ENCODE measurements at places on chromosomes 1 and 21.

DNA sequence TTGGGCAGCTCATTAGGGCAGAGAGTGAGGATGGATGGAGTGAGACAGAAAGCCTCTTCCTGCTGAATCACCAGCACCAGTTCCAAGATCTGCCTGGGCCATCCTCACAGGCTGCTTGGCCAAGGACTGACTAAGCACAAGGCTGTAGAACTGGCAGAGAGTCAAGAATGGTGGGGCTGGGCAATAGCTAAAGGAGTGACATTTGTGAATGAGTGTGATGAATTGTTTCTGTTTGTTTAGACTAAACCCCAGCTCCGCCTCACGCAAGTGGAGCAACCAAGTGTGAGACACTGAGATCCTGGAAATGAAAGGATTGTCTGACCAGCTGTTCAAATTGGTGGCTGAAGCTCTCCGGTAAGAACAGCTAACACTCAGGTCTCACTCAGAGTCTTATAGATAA lies 38.6 kb downstream of the BRINP2 start:
- no peaks in the 10 kb centered on the region for H3K36me3 ChIP-seq
- peak; percentile 98 for DNase-seq
- H3K27me3 ChIP-seq = no peaks in the 10 kb centered on the region
- H3K27ac ChIP-seq = peak overlapping the region; percentile 75
- no peak overlapping the region for H3K4me3 ChIP-seq
- peaks cover 54% of the 10 kb centered on the region for H3K4me1 ChIP-seq

DNA sequence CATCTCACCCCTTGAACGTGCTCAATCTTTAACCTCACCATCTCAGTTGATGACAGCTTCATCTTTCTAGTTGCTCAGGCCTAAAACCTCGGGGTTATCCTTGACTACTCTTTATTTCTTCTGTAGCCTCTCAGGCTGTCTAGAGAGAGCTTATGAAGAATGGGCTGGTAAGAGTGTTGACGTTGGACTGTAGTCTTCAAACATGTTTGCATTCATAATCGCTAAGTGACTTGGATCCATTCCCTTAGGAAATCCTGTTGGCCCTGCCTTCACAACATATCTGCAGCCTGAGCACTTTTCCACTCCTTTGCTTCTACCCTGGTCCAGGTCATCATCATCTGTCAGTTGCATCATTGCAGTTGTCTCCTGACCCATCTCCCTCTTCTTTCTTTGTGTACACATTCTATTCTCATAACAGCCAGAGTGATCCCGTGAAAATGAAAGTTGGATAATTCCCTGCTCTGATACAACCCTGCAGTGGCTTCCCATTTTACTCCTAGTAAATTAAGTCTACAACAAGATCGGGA lies 10.5 kb downstream of the UCK2 start:
- no peak for DNase-seq
- no peak overlapping the region for H3K4me3 ChIP-seq
- no peaks in the 10 kb centered on the region for H3K4me1 ChIP-seq
- H3K36me3 ChIP-seq = no peaks in the 10 kb centered on the region

DNA sequence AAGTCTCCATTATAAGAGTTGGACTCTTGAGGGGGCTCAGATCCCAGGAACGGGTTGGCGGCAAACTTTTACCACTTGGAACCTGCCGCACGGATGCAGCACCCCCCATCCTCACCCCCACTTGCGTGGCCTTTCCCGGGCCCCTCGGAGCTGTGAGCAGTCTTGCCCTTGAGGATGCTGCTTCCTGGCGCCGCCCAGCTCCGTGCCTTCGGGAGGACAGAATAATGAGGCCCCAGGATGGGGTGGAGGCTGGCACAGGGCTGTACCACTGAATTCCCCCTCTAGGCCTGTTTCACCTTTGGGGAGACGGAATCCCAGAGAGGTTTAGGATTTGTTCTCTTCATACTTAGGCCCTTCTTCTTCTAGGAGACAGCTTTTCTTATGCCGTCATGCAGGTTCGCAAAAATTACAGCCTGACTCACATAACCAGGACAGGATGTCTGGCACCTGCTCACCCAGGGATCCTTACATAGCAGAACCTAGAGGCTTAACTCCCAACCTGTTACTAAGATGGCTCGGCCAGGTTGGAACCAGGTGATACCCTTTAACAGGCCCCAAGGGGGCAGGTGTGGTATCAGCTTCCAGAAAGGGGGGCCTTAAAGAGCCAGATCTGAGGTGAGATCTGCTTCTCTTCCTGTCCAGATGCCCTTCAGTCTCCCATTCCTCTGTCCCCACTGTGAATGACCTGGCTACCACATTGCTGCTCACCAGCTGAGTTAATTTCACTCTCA lies 1.5 kb downstream of the TRNP1 start:
- peak overlapping the region; percentile 64 for H3K4me3 ChIP-seq
- H3K27me3 ChIP-seq = peaks cover 25% of the 10 kb centered on the region
- H3K27ac ChIP-seq = no peak overlapping the region
- no peak for DNase-seq

GRCh38 chr1:12048372-12048771 lies 14.7 kb upstream of the TNFRSF8 start:
- DNase-seq = no peak
- H3K27me3 ChIP-seq = no peaks in the 10 kb centered on the region
- H3K4me1 ChIP-seq = no peaks in the 10 kb centered on the region

DNA sequence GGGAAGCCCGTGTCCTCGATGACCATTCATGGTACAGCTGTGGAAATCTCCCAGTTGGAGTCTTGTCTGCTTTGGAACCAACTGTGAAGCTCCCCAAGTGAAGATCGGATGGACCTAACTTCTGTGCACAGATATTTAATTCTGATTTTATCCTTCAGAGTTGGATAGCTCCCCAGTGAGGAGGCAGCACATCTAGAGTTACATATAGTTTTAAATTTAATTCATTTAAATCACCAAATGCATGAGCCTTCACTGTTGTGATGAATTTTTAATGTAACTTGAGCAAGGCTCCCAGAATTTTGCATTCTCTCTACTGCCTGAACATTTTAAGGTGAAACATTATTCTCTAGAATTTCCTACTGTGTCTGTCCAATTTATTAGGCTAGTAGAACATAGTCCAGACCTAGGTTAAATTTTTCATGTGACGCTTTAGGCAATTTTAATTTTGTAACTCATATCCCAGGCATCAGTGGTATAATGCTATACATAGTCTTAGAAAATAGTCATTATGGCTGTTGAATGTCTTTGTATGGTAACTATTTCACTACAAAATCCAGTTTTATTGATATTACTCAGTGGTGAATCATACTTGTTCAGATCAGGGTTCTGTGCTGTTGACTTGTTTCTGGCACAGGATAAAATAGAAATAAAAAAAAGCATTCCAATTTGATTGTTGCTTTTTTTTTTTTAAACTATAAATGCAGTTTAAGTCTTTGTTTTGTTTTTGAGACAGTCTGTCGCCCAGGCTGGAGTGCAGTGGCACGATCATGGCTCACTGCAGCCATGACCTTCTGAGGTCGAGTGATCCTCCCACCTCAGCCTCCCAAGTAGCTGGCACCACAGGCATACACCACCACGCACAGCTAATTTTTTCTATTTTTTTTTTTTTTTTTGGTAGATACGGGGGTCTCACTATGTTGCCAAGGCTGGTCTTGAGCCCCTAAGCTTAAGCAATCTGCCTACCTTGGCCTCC lies 66.9 kb downstream of the PRDM2 start:
- H3K27ac ChIP-seq = no peak overlapping the region
- DNase-seq = peak; percentile 18
- H3K4me3 ChIP-seq = no peak overlapping the region
- no peaks in the 10 kb centered on the region for H3K27me3 ChIP-seq

DNA sequence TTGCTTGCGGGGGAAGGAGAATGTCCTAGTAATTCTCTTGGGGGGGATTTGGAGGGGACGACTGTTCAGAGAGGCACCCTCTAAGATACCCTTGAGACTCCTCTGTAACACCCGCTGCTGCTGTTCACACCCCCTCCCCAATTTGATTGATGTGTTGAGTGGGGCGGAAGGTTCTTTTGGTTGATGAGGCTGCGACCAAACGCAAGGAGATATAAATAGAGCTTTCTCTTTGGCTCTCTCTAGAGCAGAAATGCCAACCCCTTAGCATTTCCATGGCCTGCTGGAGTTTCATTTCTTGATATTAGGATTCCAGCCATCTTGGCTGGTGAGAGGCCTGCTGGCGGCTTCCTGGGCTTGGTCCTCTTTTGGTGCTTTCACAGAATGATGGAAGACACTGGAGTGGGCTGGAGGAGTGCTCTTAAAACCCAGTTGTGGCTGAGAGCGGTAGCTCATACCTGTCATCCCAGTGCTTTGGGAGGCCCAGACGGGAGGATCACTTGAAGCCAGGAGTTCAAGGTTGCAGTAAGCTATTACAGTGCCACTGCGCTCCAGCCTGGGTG lies 2.0 kb downstream of the PIK3CD start:
- peaks cover 9% of the 10 kb centered on the region for H3K4me1 ChIP-seq
- no peak for DNase-seq
- no peak overlapping the region for H3K27ac ChIP-seq
- H3K4me3 ChIP-seq = no peak overlapping the region

DNA sequence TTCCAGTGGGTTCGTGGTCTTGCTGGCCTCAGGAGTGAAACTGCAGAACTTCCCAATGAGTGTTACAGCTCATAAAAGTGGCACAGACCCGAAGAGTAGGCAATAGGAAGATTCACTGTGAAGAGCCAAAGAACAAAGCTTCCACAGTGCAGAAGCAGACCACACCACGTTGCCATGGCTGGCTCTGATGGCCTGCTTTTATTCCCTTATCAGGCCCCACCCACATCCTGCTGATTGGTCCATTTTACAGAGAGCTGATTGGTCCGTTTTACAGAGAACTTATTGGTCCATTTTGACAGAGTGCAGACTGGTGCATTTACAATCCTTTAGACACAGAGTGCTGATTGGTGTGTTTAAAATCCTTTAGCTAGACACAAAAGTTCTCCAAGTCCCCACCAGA lies 131.4 kb upstream of the CHRM3 start:
- H3K4me1 ChIP-seq = no peaks in the 10 kb centered on the region
- H3K27me3 ChIP-seq = no peaks in the 10 kb centered on the region
- no peaks in the 10 kb centered on the region for H3K36me3 ChIP-seq
- H3K4me3 ChIP-seq = no peak overlapping the region
- H3K27ac ChIP-seq = no peak overlapping the region

- H3K4me3 ChIP-seq = no peak overlapping the region
- H3K4me1 ChIP-seq = no peaks in the 10 kb centered on the region
- DNase-seq = no peak
- H3K27ac ChIP-seq = no peak overlapping the region
- no peaks in the 10 kb centered on the region for H3K36me3 ChIP-seq
These were observed 271.3 kb downstream of the DNM3 start for GRCh38 chr1:172112576-172112975.

- H3K27me3 ChIP-seq = no peaks in the 10 kb centered on the region
- H3K4me1 ChIP-seq = peaks cover 10% of the 10 kb centered on the region
- H3K36me3 ChIP-seq = no peaks in the 10 kb centered on the region
- H3K4me3 ChIP-seq = no peak overlapping the region
- DNase-seq = peak; percentile 48
- H3K27ac ChIP-seq = no peak overlapping the region
These were observed 153.5 kb downstream of the TGFBR3 start for GRCh38 chr1:91732291-91733107.

GRCh38 chr21:44533121-44533890 lies 6.7 kb downstream of the KRTAP10-1 start:
- no peak overlapping the region for H3K4me3 ChIP-seq
- no peak for DNase-seq

- H3K27ac ChIP-seq = peak overlapping the region; percentile 77
- H3K4me1 ChIP-seq = peaks cover 4% of the 10 kb centered on the region
- DNase-seq = no peak
- peaks cover 21% of the 10 kb centered on the region for H3K36me3 ChIP-seq
These were observed 17.5 kb downstream of the PFKL start for GRCh38 chr21:44317241-44317782.

GRCh38 chr1:41851589-41851988 lies 67.1 kb downstream of the HIVEP3 start:
- H3K27ac ChIP-seq = no peak overlapping the region
- H3K27me3 ChIP-seq = no peaks in the 10 kb centered on the region
- no peak for DNase-seq
- no peaks in the 10 kb centered on the region for H3K36me3 ChIP-seq
- H3K4me3 ChIP-seq = no peak overlapping the region
- H3K4me1 ChIP-seq = no peaks in the 10 kb centered on the region

- H3K4me3 ChIP-seq = no peak overlapping the region
- no peaks in the 10 kb centered on the region for H3K27me3 ChIP-seq
- no peaks in the 10 kb centered on the region for H3K36me3 ChIP-seq
- H3K27ac ChIP-seq = no peak overlapping the region
- no peaks in the 10 kb centered on the region for H3K4me1 ChIP-seq
- DNase-seq = no peak
These were observed 10.3 kb downstream of the LAPTM5 start for GRCh38 chr1:30747033-30748008.

- H3K36me3 ChIP-seq = no peaks in the 10 kb centered on the region
- peak; percentile 54 for DNase-seq
- peaks cover 10% of the 10 kb centered on the region for H3K27me3 ChIP-seq
- no peak overlapping the region for H3K4me3 ChIP-seq
These were observed 45.2 kb downstream of the CAMK2N1 start for GRCh38 chr1:20440785-20441200.

GRCh38 chr1:207316622-207317391 lies 4.7 kb upstream of the CD55 start:
- H3K4me3 ChIP-seq = no peak overlapping the region
- H3K36me3 ChIP-seq = no peaks in the 10 kb centered on the region
- H3K27me3 ChIP-seq = no peaks in the 10 kb centered on the region
- H3K4me1 ChIP-seq = no peaks in the 10 kb centered on the region

GRCh38 chr1:246532519-246532918 lies 25.4 kb upstream of the SMYD3 start:
- no peak overlapping the region for H3K4me3 ChIP-seq
- H3K27me3 ChIP-seq = no peaks in the 10 kb centered on the region
- no peaks in the 10 kb centered on the region for H3K36me3 ChIP-seq
- no peak for DNase-seq

DNA sequence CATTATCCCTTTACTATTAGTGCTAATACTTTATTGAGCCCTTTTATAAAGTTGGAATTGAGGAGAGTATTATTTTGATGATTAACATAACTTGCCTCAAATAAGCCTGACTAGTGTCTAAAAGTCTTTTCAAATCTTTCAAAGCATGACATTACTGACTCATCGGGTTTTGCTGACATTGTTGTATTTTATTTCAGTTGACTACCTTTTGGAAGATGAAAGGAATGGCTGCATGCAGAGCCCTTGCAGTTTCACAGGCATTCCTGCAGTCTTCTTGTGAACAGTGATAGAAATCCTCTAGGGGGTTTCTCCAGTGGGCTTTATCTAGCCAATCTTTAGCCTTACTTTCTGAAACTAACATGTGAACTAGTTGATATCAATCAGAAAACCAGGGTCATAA lies 43.0 kb upstream of the TMEM61 start:
- no peak for DNase-seq
- H3K27me3 ChIP-seq = no peaks in the 10 kb centered on the region
- H3K27ac ChIP-seq = no peak overlapping the region
- H3K4me1 ChIP-seq = peaks cover 5% of the 10 kb centered on the region
- no peaks in the 10 kb centered on the region for H3K36me3 ChIP-seq

- no peak overlapping the region for H3K27ac ChIP-seq
- no peaks in the 10 kb centered on the region for H3K4me1 ChIP-seq
- peaks cover 20% of the 10 kb centered on the region for H3K36me3 ChIP-seq
- H3K27me3 ChIP-seq = no peaks in the 10 kb centered on the region
- peak; percentile 50 for DNase-seq
These were observed 31.2 kb downstream of the CHD1L start for GRCh38 chr1:147273409-147274336.
